ENCODE measurements at places on chromosomes 2 and 18.

GRCh38 chr2:240481720-240482119, 46.3 kb downstream of the GPC1 start:
- no peak for DNase-seq

GRCh38 chr2:218889937-218890336, 9.3 kb downstream of the WNT10A start:
- no peak for DNase-seq

- no peak for DNase-seq
Measured at GRCh38 chr2:85577386-85578242, at the start of gene VAMP8. Gene VAMP8 (plus strand): TSS chr2:85577586. CDS start chr2:85577647, 61 bp downstream.

DNA sequence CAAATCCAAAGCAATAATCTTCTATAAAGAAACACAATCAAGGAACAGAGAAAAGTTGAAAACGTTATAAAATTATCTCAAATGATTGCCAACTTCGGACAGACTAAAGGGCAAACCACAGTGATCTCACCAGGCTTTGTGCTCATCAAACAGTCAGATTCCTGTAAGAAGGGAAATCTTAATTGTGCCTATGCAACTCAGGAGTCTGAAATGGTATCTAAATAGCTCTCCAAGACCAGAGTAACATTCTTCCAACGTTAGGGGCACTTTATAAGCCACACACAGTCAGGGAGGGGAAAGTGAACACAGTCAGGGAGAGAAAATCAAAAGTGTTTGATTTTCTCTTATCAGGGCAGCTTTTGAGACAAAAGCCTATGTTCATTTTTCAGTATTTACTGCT, 29.4 kb downstream of the PLEKHM3 start:
- no peak for DNase-seq

DNA sequence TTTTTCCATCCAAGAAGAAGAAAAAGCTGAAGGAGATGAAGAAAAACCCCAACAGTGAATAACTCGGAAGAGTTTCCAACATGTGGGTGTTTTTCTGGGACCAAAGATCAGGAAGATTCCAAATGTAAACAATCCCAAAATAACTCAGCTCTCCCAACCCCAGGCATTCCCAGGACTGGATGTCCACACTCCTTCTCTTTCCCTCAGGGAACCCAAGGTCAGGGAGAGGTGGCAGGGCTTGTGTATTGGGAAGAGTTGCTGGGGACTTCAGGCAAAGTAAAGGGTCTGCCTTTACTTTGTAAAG, 268.0 kb downstream of the DYSF start:
- DNase-seq: no peak

- no peak for DNase-seq
Measured at GRCh38 chr2:241502281-241502680, 6.1 kb downstream of the STK25 start.

- no peak for DNase-seq
Measured at GRCh38 chr2:105714141-105714540, 30.6 kb upstream of the NCK2 start.

GRCh38 chr2:235746257-235746934, 252.6 kb downstream of the AGAP1 start:
- peak; percentile 10 for DNase-seq

DNA sequence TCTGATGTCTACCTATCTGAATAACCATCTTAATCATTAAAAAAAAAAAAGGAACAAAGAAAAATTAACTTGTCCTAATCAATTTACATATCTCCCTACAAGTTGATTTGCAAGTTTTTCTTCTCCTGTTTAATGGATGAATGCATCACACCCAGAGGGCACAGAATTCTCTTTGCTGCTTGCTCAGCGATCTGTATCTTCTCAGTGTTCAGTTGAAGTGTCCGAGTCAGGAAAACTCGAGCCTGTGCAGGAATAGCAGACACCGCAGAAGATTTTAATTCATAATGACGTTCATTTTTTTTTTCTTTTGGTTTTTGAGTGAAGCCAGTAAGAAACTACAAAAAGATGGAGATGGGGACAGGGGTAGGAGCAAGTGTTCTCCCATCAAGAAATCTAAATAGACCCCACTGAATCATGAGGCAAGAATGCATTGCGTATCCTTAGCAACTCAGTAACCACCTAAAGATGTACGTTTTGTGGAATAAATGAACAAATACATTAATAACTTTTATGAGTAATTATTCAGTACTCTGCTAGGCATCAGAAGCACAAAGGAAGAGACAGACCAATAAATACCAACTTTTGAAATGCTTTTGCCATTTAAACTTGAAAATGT, 675.5 kb downstream of the LRP1B start:
- no peak for DNase-seq

GRCh38 chr2:54408288-54408687, 47.8 kb upstream of the SPTBN1 start:
- no peak for DNase-seq

DNA sequence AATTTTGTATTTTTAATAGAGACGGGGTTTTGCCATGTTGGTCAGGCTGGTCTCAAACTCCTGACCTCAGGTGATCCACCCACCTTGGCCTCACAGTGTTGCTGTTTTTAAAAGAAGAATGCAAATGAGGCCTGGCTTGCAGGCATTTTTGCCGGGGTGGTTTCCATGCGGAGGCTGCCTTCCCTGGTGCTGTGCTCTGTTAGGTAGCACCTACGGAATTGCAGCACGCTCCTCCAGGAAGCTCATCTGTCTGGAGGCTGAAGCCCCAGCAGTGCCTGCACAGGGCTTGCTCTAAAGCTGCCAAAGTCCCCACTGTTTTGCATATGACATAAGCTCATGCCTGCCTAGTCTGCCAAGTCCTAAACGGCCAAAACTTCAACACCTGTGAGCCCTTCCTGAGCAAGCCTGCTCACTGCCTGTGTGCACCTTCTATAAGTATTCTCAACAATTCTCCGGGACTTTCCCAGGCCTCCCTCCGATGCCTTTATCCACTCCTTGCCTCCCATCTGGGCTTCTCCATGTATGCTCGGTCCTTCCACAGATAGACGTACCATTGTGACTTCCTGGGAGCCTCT, 551.3 kb upstream of the RAB6C start:
- no peak for DNase-seq

DNA sequence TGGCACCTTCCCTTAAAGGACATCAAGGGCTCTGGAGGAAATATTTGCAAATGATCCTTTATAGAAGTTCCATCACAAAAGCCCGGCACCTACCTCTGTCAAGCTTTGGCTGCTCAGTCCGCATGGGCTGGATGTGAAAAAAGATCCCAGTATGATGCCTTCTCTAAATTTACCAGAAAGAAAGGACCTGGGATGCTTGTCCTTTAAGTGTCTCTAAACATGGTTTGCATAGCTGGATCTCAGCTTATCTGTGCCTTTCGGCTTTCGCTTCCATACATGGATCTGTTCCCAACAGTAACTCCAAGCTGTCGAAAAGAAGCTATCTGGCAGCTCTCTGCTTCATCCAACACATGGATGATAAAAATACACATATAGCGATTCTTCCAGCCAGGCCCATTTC, 60.4 kb upstream of the SLC8A1 start:
- DNase-seq: no peak

GRCh38 chr18:35203067-35203466, 37.8 kb upstream of the ZNF397 start:
- no peak for DNase-seq

DNA sequence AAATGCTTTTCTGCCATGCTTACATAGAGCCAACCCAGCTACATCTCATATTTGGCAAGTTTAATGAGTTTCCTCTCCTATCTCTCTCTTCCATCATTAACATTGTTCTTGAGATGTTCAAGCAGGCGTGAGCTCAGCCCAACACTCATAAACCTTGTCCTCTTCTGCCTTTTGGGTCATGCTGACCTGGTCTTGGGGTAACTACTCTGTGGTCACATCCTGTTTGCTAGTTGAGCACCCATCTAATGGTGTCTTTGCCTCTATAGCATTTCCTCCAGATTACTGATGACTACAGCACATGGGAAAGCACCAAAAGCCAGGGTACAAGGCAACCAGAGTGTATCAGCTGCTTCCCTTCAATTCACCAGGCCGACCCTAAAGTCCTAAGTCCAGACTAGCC, 366.9 kb upstream of the HNRNPA3 start:
- DNase-seq: no peak

GRCh38 chr2:146238254-146238966, 1606.4 kb upstream of the ACVR2A start:
- no peak for DNase-seq

DNA sequence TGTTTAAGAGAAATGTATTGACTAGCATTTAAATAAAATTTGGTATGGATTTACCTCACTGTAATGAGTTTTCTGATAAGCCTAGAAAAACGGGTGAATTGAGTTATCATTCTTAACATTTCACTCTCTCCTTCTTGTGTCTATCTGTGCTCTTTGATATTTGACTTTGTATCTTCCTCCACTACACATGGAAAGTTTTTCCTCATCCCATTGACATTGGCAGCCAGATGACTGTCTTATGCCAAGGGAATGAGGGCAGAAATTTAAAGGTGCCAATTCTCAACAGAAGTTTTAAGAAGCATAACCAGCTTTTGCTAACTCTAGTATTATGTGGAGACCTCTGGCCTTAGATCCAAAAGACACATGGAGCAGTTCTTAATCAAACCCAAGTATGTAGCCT, 376.6 kb downstream of the DSEL start:
- no peak for DNase-seq

DNA sequence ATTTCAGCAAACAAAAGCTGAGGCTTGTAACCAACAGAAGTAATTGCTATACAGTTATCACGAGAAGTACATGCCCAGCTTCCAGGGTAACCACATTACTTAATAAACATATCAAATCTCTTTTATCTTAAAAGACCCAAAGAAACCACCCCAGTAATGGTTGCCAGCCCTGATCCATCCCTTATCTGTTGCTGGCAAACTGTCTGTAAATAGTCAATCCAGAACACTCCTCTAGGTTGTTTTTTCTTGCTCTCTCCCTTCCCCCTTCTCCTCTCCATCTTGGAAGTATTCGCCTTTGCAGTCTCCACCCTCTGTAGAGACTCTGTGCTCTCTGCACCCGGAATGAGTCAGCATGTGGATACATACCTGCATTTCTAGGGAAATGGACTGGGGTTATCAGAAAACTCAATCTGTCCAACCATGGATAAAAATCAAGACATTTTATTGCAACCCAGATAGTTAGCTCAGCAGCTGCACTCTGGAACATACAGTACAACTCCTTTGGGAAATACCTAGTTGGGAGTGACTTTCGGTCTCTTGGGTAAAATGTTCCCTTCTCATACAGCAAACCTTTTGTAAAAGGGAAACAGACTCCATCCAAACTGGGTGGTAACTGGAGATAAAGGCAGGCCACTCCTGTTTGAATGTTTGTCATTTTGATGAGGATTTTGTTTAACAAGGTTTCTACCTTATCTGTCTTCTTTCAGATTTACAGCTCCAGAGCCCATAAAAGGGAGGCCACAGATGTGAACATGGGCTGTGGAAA, 123.5 kb upstream of the FOSL2 start:
- no peak for DNase-seq

- peak; percentile 84 for DNase-seq
Measured at GRCh38 chr2:200713003-200713703, 98.6 kb upstream of the BZW1 start.

DNA sequence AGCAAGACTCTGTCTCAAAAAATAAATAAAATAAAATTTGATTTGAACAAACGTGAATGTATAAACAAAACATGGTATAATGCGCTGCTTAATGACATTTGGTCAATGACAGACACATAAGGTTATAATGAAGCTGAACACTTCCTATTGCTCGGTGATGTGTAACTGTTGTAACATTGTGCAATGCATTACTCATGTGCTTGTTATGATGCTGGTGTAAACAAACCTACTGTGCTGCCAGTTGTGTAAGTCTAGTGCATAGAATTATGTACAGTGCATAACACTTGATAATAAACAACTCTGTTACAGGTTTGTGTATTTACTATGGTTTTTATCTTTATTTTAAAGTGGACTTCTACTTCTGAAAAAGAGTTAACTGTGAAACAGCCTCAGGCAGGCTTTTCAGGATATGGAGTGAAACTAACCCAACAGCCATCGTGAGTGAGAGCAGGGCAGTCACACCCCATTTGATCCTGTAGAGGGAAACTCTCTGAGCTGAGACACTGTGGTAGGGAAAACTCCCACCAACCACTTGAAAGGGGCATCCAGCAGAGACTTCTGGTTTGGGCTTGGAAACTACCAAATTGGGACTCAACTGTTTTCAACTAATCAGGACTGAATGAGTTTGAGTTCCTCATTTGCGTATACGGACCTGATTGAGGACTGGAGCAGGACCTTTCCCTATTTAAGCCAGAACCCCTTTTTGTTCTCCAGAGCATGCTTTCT, 8.7 kb upstream of the RPRD1A start:
- no peak for DNase-seq

DNA sequence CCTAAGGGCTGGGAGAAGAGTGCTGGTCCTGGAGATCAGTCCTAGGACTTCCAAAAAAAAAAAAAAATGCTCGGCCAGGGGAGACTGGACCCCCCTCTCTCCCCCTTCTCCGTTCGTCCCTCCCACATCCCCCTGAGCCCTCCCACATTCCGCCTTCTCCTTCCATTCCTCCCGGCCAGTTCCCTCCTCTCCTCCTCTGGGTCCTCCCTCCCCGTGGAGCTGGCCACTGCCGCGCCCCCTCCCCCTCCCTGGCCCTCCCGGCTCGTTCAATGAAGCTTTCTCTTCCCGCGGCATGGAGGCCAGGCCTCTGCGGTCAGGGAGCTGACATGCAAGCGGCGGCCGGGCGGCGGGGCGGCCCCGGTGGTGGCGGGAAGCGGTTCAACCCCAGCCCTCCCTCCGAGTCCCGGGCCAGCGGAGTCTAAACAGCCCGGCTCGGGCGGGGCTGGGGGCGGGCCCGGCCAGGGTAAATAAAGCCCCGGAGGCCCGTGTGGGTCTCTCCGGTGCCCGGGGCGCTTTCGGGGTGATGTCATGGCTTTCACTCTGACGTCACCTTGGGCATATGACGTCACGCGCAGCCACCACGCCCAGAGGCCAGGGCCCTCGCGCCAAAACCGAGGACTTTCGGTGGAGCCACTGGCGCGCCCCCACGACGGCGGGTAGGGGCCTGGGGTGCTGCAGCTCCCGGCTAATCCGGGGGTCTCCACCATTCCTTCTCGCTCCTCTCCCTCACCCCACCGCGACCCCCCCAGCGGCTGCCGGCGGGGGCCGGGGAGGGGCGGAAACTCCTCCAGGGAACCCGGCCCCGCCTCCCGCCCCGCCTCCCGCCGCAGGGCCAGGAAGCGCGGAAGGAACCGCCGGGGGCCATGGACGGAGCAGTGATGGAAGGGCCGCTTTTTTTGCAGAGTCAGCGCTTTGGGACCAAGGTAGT, at the start of the genes DOK1 and LOXL3:
Gene DOK1 (plus strand): TSS at position 829 of the 928 bp plus-strand sequence. CDS start 35 bp downstream, at position 864.
Gene LOXL3 (minus strand): TSS at position 51 of the 928 bp plus-strand sequence. CDS start 1,308 bp downstream, outside the sequence.
- DNase-seq: peak; percentile 73

DNA sequence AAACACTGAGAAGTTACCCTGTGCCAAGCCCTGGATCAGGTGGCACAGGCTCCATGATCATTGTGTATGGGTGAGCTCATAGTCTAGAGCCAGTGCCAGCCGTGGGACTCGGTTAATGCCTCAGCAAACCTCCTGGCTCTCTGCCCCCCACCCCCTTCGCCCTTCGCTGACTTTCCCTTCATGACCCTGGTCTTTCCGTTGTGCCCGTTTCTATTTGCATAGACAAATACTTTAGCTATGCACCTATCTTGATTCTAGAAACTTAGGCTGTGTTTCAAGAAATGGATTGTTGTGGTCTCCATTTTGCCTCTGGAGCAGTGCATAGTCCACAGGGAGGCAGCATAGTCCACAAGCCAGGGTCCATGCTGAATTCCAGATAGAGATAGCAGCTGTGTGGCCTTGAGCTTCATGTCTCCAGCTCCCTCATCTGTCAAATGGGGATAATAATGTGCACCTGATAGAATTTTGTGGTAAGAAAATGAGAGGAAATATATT, 44.8 kb upstream of the KDM3A start:
- no peak for DNase-seq
